ENCODE measurements at places on chromosomes 13 and 19.

- DNase-seq: no peak
Measured at GRCh38 chr13:37132211-37132610, 26.7 kb upstream of the CSNK1A1L start.

GRCh38 chr13:73954808-73955207 is 179.4 kb downstream of the KLF12 start:
- DNase-seq: no peak

DNA sequence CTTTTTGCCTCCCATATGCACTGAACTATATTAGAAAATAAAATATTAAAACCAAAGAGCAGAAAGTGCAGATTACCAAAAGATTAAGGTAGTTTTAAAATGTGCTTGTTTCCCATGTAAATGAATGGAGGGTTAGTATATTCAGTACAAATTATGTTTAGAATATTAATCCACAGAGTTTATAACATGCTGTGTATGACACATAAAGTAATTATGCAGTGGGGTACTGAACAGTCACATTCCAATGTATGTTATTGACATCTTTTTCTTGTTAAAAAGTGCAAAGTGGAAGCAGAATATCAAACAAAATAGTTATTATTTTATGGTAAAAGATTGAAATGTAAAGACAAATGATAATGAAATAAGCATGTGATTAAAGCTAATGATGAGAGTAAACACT is 79.3 kb downstream of the GPC6 start:
- DNase-seq: no peak

DNA sequence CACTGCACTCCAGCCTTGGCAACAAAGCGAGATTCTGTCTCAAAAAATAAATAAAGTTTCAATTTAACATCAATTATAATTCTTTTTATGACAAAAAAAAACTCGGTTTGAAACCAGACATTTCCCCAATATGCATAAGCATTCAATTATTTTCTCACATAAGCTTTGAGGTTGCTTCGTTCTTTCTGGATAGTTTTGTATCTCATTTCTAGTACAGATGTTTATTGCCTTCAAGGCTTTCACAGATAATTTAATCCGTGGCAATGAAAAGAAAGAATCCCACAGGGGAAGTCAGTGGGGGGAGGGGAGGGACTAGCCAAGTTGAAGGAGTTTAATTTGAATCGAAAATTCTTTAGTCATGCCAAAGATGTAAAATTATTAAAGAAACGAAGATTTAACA is 29.6 kb upstream of the TSC22D1 start:
- no peak for DNase-seq

DNA sequence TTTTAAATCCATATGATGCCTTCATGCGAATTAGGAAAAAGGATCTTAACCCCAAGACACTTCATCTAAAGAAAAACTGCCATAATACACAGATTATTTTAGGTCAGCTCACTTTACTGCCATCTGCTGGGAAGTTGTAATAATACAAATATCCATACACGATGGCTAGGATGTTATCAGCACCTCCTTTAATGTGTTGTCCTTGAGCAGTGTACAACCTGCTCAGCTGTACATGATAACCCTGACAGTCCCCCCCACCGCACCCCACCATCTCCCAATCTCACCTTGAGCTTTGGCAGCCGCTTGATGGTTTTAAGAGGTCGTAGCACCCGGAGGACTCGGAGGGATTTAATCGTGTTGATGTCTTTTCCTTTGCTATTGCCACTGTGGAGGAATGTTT is 112.2 kb downstream of the IER2 start:
- peak; percentile 30 for DNase-seq

- no peak for DNase-seq
Measured at GRCh38 chr13:101828119-101828518, 375.6 kb downstream of the ITGBL1 start.

- no peak for DNase-seq
Measured at GRCh38 chr13:99975626-99976025, 4.1 kb upstream of the ZIC5 start.

GRCh38 chr13:47896111-47896510 is 105.0 kb downstream of the SUCLA2 start:
- DNase-seq: no peak
